ENCODE measurements at places on chromosomes 6 and 20.

DNA sequence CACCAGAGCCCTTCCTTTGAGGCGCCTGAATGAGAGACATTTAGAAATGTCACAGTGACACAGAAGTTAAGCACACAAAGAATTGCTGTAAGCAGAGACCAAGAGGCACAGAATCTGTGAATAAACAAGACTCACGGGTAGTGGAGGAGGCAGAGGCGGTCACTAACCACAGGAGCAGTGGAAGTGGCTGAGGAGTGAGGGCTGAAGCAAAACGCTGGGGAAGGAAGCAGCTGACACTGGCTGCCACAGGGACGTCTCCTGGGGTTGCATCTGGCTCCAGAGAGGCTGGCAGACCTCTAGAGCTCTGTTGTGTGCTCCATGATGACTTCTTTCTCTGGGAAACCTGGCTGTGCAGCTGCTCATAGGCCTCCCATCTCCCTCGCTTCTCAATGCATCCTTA lies 65.0 kb upstream of the SLC2A12 start:
- peaks cover 9% of the 10 kb centered on the region for H3K4me1 ChIP-seq
- peaks cover 13% of the 10 kb centered on the region for H3K27me3 ChIP-seq
- H3K36me3 ChIP-seq: no peaks in the 10 kb centered on the region
- DNase-seq: no peak
- H3K27ac ChIP-seq: no peak overlapping the region
- no peak overlapping the region for H3K4me3 ChIP-seq

DNA sequence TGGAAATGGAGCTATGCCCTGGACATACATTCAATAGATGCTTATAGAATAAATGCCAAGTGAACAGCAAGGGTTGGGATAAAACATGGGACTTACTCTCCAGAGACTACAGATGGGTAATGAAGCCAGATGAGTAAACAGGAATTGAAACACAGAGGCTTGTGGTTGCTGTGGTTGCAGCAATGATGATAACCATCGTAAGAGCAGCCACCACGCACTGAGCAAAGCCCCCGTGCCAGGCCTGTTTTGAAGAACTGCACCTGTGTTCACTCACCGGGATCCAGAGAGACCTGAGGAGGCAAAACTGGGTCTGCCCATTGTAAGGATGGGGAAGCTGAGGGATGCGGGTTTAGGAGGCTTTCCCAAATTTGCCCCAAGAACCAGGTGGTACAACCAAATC lies 431.1 kb upstream of the CDH4 start:
- peaks cover 6% of the 10 kb centered on the region for H3K4me1 ChIP-seq
- H3K36me3 ChIP-seq: no peaks in the 10 kb centered on the region
- no peak overlapping the region for H3K4me3 ChIP-seq
- no peak for DNase-seq

- no peak overlapping the region for H3K4me3 ChIP-seq
- no peaks in the 10 kb centered on the region for H3K36me3 ChIP-seq
- no peak overlapping the region for H3K27ac ChIP-seq
- no peaks in the 10 kb centered on the region for H3K27me3 ChIP-seq
- DNase-seq: no peak
- no peaks in the 10 kb centered on the region for H3K4me1 ChIP-seq
These were observed 23.0 kb downstream of the PACRG start for GRCh38 chr6:162750776-162751175.

- no peak for DNase-seq
- no peaks in the 10 kb centered on the region for H3K4me1 ChIP-seq
- no peak overlapping the region for H3K27ac ChIP-seq
- no peaks in the 10 kb centered on the region for H3K27me3 ChIP-seq
- no peaks in the 10 kb centered on the region for H3K36me3 ChIP-seq
These were observed 83.5 kb upstream of the CDH4 start for GRCh38 chr20:61168605-61169004.

- H3K27me3 ChIP-seq: no peaks in the 10 kb centered on the region
- H3K4me3 ChIP-seq: no peak overlapping the region
- no peak for DNase-seq
- H3K36me3 ChIP-seq: no peaks in the 10 kb centered on the region
These were observed 2177.4 kb upstream of the DEFB115 start for GRCh38 chr20:29079769-29080690.

GRCh38 chr20:60078351-60079250 lies 120.4 kb downstream of the CDH26 start:
- no peak for DNase-seq
- no peaks in the 10 kb centered on the region for H3K36me3 ChIP-seq
- H3K27me3 ChIP-seq: no peaks in the 10 kb centered on the region
- H3K4me1 ChIP-seq: no peaks in the 10 kb centered on the region

DNA sequence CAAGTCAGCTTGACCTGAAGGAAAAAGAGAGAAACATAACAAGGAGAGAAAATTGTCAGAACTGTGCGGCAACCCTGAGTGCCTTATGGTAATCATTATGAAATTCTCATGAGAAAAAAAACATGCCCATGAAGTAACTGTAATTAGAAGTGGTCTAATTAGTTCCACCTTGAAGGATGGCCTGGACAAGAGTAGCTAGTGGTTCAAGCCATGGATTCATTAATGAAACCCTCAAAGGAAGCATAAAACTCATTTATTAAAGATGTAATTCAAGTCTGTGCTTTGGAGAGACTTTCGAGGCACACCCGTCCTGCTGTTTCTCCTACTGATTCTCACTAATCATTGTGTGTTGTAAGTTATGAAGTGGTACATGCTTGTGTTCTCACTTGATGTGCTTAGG lies 160.2 kb downstream of the PHF3 start:
- H3K27me3 ChIP-seq: no peaks in the 10 kb centered on the region
- no peaks in the 10 kb centered on the region for H3K36me3 ChIP-seq
- H3K4me1 ChIP-seq: no peaks in the 10 kb centered on the region

GRCh38 chr6:2982426-2983117 lies 11.2 kb upstream of the SERPINB6 start:
- DNase-seq: no peak
- H3K4me3 ChIP-seq: no peak overlapping the region
- no peak overlapping the region for H3K27ac ChIP-seq
- H3K27me3 ChIP-seq: peaks cover 21% of the 10 kb centered on the region
- H3K4me1 ChIP-seq: peaks cover 10% of the 10 kb centered on the region
- no peaks in the 10 kb centered on the region for H3K36me3 ChIP-seq

DNA sequence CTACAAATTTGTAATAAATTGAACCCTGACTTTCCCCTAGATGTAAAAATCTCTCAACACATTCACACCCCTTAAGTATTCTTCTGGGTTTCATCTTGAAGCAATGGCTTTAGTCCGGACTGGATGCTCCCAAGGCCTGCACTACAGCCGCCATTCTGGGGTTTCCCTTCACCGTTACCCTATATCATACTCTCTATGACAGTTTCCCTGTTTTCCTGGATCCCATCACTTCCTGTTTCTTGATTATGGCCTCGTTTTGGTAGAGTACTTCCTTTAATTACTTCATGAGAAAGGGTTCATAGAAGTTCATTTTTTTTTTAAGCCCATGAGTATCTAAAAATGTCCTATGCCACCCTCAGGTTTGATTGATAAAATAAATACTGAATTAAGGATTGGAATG lies 11.7 kb downstream of the FIG4 start:
- H3K27me3 ChIP-seq: no peaks in the 10 kb centered on the region
- no peaks in the 10 kb centered on the region for H3K36me3 ChIP-seq
- H3K4me1 ChIP-seq: peaks cover 2% of the 10 kb centered on the region
- H3K4me3 ChIP-seq: no peak overlapping the region

DNA sequence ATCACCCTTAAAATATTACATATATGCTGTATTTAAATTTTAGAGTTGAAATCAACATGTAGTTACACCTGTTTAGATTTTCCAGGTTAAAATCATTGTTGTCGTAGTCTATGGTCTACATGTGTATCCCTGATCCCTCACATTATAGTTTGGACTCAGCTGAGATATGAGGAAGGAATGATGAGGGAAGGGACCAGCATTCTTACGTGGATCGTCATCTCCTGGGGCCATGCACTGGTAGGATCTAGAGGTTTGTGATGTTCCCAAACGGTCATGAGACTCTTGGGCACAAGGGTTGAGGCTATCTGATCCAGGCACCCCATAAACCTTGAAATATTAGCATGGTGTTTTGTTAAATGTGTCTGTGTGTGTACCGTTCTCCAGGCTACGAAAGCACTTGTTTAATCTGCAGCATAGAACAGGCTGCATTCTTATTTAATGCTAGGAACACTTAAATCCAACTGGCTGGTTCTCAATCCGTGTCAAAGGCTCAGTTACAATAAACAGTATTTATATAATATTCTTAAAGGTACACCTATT lies 55.4 kb downstream of the IPCEF1 start:
- H3K27me3 ChIP-seq: peaks cover 33% of the 10 kb centered on the region
- no peak for DNase-seq
- H3K4me3 ChIP-seq: no peak overlapping the region
- H3K27ac ChIP-seq: no peak overlapping the region

DNA sequence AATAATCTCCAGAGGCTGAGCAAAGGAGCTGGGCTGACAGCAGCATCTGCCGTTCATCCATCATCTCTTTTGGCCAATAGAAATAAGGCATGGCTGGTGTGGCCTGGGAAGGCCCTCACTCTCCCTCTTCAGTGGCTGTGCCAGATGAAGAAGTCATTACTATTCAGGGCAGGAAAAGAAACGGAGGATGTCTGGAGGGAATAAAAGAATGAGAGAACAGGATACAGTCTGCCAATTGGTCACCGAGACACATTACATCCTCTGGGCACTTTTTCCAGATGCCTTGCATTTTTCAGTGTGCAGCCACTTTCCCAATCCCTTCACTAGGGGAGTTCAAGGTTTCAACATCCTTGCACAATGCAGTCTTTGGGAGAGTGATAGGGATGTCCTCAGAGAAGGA lies 32.2 kb upstream of the VGLL2 start:
- no peak overlapping the region for H3K27ac ChIP-seq
- no peak overlapping the region for H3K4me3 ChIP-seq

- H3K4me1 ChIP-seq: no peaks in the 10 kb centered on the region
- no peaks in the 10 kb centered on the region for H3K27me3 ChIP-seq
- no peak for DNase-seq
- H3K27ac ChIP-seq: no peak overlapping the region
- H3K4me3 ChIP-seq: no peak overlapping the region
These were observed 1237.5 kb upstream of the MAP3K7 start for GRCh38 chr6:91824331-91824730.

GRCh38 chr6:19803331-19804204 lies 33.6 kb upstream of the ID4 start:
- H3K27me3 ChIP-seq: peaks cover 32% of the 10 kb centered on the region
- no peaks in the 10 kb centered on the region for H3K36me3 ChIP-seq
- H3K4me1 ChIP-seq: peaks cover 7% of the 10 kb centered on the region
- DNase-seq: no peak
- no peak overlapping the region for H3K4me3 ChIP-seq

DNA sequence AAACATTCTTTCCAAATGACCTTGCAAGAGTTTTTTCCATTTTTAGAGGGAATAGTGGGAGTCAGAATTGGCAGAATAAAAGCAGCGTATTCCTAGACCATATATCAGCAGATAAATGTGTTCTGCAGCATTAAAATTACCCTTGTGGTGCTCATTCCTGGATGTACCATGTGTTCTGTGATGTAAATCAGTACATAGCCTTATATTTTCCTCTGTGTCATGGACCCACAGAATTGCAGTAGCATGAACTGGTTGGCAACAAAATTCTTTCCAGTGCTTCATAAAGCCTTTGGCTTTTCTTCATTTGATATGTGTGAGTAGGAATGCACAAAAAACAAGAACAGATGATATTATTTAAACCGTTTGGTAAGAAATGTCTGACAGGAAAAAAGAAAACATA lies 32.5 kb downstream of the ANKEF1 start:
- H3K4me3 ChIP-seq: no peak overlapping the region
- DNase-seq: no peak
- H3K27ac ChIP-seq: no peak overlapping the region
- peaks cover 3% of the 10 kb centered on the region for H3K4me1 ChIP-seq

GRCh38 chr6:44007818-44008621 lies 119.2 kb downstream of the MRPL14 start:
- H3K4me3 ChIP-seq: no peak overlapping the region
- H3K4me1 ChIP-seq: no peaks in the 10 kb centered on the region
- H3K36me3 ChIP-seq: no peaks in the 10 kb centered on the region
- peaks cover 30% of the 10 kb centered on the region for H3K27me3 ChIP-seq
- DNase-seq: no peak

DNA sequence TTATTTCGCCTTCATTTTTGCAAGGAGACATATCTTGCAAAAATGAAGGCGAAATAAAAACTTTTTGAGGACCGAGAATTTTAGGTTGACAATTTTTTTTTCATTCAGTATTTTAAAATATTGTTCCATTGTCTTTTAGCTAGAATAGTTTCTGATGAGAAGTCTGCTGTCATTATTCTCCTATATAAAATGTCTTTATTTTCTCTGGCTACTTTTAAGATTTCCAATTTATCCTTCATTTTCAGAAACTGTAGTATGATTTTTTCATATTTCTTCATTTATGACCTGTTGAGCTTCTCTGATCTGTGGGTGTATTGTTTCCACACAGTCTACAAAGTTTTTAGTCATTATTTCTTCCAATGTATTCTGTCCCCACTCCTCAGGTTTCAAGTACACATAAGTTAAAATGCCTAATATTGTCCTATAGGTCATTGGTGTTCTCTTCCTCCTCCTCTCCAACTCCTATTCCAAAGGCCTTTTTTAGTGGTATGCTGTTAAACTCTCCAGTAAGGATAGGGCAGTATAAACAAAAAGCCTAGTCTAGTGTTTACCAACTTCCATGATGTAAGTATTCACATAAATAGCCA lies 15.7 kb downstream of the AHI1 start:
- no peak overlapping the region for H3K27ac ChIP-seq
- DNase-seq: no peak
- H3K4me3 ChIP-seq: no peak overlapping the region
- no peaks in the 10 kb centered on the region for H3K4me1 ChIP-seq

DNA sequence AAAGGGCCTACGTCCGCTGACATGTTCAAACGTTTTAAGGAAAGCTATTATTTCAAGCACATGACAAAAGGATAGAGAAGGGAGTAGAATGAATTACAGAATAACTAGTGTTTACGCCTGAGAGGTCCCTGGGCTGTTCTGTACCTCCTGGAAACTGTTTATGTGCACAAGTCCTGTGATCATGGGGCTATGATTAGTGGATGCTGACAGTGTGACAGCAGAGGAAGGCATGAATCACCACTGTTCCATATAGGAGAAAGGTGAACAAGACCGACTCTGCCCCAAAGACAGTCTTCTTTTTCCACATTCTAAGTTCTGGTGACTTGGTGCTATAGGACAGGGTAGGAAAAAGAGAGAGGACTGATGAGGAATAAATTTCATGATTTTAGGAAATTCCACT lies 249.2 kb upstream of the PRDM1 start:
- no peaks in the 10 kb centered on the region for H3K27me3 ChIP-seq
- no peaks in the 10 kb centered on the region for H3K36me3 ChIP-seq
- H3K27ac ChIP-seq: no peak overlapping the region

- H3K27ac ChIP-seq: no peak overlapping the region
- H3K4me3 ChIP-seq: no peak overlapping the region
- DNase-seq: peak; percentile 59
- H3K27me3 ChIP-seq: no peaks in the 10 kb centered on the region
These were observed 92.8 kb upstream of the BTN3A2 start for GRCh38 chr6:26272171-26272637.

GRCh38 chr6:56091159-56091869 lies 156.1 kb downstream of the COL21A1 start:
- no peak overlapping the region for H3K4me3 ChIP-seq
- no peak overlapping the region for H3K27ac ChIP-seq
- no peaks in the 10 kb centered on the region for H3K4me1 ChIP-seq
